Naive thymus-derived CD4-positive, alpha-beta T cell (primary cell): ENCODE measurements at places on chromosomes 16 and 17. TPM values are rescaled to one million over a fixed set of nuclear protein-coding genes. Genes with fewer than 3 reads are reported as not detected.

DNA sequence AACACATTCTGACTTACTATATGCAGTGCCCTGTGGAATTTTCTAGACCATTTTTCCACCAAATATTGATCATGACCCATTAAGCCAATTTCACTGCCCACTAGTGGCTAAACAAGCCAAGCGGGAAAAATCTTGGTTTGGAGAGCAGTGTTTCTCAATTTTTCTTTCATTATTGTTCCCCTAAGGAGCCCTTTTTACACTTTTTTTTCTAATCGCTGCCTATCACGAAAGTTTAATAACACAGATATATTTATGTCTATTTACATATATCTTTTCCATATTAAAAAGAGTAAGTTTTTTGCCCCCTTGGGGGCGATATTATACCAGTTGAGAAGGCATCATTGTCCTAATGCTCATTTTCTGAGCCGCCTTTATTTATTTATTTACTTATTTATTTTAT lies 10.8 kb upstream of the TLCD3B start:
- H3K36me3 ChIP-seq: no peaks in the 10 kb centered on the region
- no peak overlapping the region for H3K27ac ChIP-seq
- no peak overlapping the region for H3K4me3 ChIP-seq

ZNF469 gene
- total RNA-seq: 1.1 TPM

GRCh38 chr17:51527225-51527982 lies 267.1 kb downstream of the UTP18 start:
- no peak for DNase-seq
- H3K36me3 ChIP-seq: no peaks in the 10 kb centered on the region
- H3K27me3 ChIP-seq: no peaks in the 10 kb centered on the region
- H3K4me3 ChIP-seq: no peak overlapping the region
- H3K4me1 ChIP-seq: no peaks in the 10 kb centered on the region
- no peak overlapping the region for H3K27ac ChIP-seq

GRCh38 chr17:56708220-56708558 lies 114.7 kb downstream of the NOG start:
- no peak overlapping the region for H3K4me3 ChIP-seq
- no peak overlapping the region for H3K27ac ChIP-seq
- no peaks in the 10 kb centered on the region for H3K27me3 ChIP-seq
- no peaks in the 10 kb centered on the region for H3K36me3 ChIP-seq
- no peak for DNase-seq

SP2 gene
- 36.5 TPM for total RNA-seq

MEOX1 gene
- total RNA-seq: 0.51 TPM

TBC1D28 gene
- total RNA-seq: not detected

ENDOV gene
- total RNA-seq: 20.3 TPM

DNA sequence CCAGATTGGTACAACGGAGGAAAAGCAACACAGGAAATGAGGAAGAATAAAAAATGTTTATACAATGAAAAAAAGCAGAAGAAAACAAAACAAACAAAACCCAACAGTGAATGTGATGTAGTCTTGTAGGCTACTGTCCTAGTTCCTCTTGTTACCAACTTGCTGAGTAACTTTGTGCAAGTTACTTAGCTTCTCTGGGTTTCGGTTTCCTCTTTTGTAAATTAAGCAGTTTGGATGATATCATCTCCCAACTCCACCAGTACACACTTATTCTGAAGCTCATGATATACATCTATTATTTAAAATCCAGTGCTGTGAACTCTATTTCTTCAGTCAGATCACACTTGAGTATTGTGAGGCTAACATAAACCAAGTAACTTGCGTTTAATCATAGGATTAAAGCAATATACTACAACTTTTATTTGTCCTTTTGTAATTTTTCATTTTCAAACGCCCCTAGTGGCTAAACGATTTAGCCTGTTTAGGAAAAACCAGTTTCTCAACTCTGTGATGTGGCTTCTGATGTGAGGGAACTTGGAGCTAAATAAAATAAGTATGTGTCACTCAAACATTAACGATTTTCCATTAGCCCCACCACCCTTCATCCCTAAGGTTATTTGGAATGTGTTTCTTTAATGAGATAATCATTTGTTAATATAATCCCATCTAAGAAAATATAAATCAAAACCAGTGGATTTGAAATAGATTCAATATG lies 1.4 kb upstream of the UNK start:
- peaks cover 9% of the 10 kb centered on the region for H3K36me3 ChIP-seq
- peak overlapping the region; percentile 34 for H3K4me3 ChIP-seq
- H3K27ac ChIP-seq: peak overlapping the region; percentile 99
- DNase-seq: peak; percentile 62
- H3K27me3 ChIP-seq: no peaks in the 10 kb centered on the region
- H3K4me1 ChIP-seq: peaks cover 31% of the 10 kb centered on the region

HOXB4 gene
- 2.4 TPM for total RNA-seq

- no peak overlapping the region for H3K4me3 ChIP-seq
- H3K4me1 ChIP-seq: no peaks in the 10 kb centered on the region
These were observed 642.7 kb downstream of the HS3ST4 start for GRCh38 chr16:26334218-26335111.
